Stimulated activated CD4-positive, alpha-beta T cell treated with anti-CD3 and anti-CD28 coated beads, Interleukin-4, amount 100 ng/mL, for 48 hours (primary cell): ENCODE measurements at places on chromosomes 2 and 18.

- no peak for DNase-seq
These were observed 71.9 kb downstream of the ALPK2 start for GRCh38 chr18:58557008-58557435.

DNA sequence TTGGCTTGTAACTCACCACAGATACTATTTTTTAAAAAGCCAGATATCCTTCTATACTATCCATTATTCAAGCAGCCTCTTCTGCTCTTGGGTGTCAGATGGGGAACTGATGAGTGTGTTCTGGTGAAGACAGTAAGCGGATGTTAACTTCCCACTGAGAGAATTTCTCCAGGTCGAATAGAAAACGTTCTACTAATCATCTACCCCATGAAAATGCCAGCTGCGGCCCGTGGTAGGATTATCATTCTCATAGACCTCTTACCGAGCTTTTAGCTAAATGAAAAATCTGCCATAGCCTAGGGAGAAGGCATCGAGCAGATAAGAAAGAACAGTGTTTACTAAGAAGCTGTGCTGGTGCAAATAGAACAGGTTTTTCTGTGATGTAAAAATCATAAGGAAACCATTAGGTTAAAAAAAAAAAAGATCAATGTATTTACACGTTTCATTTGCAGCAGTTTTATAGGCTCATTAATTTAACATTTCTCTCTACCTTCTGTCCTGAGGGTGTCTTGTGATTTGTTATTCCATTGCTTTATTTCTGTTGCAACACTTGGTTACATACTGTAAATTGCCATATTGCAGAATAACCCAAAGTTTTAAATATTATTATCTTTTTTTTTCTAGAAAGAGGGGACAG, 1521.5 kb upstream of the ZEB2 start:
- no peak for DNase-seq

- no peak for DNase-seq
These were observed 12.5 kb downstream of the RASGRP3 start for GRCh38 chr2:33488715-33489540.

DNA sequence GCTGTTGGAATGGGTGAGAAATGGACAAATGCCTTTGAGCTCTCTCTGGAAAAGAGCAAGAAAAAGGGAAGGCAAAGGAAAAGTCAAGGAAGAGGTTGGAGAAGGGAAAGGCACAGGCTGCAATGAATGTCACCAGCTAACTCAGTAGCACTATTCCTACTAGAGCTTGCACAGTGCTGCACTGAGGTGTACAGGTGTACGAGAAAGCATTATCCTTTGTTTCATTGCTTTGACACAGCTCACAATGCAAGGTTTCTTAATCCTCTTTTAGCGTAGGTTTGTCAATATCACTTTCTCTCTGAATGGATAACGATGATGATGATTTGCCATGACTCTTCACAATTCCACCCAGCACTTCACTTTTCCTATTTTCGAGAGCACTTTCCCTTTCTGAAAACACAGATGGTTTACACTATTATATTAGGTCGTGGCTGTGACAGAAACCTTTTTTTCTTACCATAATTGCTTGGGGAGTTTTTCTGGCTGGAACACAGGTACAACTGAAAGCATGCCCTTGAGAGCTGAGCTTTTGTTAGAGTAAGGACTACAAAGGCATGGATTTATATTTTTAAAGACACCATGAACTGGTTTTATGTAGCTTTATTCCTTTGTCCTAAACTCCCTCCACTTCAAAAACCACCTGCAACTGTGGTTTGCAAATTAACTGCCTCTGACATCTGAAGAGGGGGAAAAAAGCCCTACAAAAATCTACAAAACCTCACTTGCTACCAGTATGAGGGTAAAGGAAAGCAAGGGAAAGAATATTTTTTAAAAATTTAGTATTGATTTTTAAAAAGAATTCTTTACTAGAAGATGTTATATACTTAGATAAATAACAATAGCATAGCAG, 265.5 kb downstream of the TGIF1 start:
- no peak for DNase-seq

- DNase-seq: no peak
These were observed 777 bp upstream of the RAB17 start for GRCh38 chr2:237591141-237591881.

- DNase-seq: no peak
These were observed 11.8 kb upstream of the ZFP36L2 start for GRCh38 chr2:43238176-43238575.

DNA sequence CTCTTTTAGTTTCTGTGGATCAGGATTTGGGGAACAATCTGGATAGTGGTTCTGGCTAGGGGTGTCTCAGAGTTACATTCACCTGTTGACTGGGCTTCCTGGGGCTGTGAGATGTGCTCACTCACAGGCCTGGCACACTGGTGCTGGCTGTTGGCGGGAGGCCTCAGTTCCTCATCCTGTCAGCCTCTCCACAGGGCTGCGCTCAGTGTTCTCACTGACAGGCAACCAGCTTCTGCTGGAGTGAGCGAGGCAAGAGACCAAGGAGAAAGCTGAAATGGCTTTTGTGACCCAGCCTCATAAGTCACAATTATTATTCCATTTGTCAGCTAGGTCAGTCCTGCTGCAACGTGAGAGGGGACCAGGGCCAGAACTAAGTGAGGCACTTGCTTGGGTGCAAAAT, 180.6 kb upstream of the GLI2 start:
- DNase-seq: no peak

DNA sequence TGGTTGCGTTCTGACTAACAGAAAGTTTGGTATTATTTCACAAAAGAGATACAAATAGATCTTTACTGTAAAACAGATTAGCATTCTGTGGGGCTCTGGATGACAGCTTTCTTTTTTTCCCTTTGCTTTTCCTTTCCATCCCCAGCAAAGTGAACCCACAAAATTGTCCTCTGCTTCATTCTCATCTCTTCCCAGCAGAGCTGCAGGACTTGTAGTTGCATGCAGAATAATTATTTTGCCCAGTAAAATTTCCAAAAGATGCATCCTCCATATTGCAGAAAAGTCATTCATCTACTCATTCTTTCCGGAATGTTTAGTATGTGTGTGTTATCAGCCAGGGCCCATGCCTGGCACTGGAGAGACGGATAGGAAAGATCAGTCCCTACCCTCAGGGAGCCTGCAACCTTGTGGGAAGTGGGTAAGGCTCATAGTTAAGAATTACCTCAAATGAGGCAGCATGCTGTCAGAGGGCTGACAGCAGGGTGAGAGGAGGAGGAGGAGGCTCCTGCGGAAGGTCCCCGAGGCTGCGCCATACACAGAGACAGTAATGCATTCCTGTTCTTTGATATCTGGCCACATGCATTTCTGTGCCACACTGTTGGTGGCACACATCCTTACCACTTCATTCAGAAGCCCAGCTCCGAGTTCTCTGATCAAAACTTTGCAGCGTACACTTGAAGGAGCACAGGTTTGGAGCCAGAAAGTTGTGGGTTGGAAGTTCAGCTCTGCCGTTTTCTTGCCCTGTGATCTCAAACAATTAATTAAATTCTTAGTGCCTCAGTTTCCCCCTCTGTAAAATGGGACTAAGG, 225.4 kb downstream of the MYCN start:
- no peak for DNase-seq

- no peak for DNase-seq
These were observed 15.7 kb upstream of the CDH7 start for GRCh38 chr18:65735155-65735554.

DNA sequence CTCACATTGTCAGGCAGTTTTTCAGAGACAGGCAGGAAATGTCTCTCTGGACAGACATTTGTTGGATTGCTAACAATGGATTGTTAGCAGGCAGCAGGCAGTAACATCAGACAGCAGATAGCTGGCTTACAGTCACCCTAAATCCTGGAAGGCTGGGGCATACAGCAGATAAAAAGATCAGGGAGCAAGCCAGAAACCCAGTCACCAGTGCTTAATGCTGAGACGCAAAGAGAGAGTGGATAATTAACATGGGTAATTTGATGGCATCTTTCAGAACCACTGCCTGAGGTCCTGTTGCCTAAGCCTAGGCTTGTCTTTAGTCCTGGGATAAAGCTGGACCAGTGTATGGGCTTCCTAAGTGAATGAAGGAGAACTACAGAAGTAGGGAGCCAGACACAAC, 22.4 kb downstream of the MC4R start:
- no peak for DNase-seq

DNA sequence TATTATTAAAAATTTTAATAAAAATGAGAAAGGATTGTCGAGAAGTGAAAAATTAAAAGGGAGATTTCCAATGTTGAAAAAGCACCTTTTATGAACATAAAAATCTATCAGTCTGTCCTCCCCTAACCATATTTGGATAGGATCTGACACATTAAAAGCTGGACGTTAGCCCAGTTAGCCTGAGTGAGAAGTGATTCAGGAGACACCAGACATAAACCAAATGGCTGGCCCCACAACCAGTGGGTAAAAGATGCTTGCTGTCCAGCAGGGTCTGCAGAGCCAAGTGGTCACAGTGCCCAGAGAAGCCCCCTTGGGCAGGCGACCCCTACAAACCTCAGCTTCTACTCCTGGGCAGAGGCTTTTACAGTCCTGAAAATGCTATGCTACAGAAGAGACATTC, 253.8 kb upstream of the LYPD1 start:
- DNase-seq: no peak

GRCh38 chr2:15293262-15293937, 267.7 kb downstream of the NBAS start:
- no peak for DNase-seq

- DNase-seq: no peak
These were observed 535.7 kb downstream of the DCC start for GRCh38 chr18:52875725-52876124.

DNA sequence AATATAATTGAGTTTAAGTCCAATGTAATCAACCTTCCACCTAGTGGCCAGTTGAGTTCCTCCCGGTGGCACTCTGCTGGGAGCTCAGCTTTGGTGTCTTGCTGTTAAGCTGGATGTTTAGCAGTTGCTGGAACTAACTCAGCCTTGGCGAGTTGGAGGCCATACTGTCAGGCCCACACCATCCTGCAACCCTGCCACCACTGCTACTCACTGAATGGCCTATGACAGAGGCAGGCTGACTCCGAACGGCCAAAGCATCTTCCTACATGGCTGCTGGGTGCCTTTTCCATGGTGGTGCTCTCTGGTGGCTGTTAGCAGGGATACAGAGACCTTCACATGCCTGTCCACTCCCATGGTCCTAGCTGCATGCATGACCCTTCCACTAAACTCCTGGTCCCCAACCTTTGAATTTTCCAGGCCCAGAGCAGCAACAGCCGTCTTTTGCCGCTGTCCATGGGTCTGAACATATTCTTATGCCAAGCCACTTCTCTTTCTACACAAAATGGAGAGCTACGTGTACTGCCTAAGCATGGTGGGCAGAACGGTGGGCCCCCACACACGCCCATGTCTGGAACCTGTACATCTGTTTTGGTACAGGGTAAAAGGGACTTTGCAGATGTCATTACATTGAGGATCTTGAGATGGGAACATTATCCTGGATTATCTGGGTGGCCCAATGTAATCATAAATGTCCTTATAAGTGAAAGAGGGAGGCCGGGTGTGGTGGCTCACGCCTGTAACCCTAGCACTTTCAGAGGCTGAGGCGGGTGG, 15.0 kb upstream of the TRAF3IP1 start:
- DNase-seq: no peak

DNA sequence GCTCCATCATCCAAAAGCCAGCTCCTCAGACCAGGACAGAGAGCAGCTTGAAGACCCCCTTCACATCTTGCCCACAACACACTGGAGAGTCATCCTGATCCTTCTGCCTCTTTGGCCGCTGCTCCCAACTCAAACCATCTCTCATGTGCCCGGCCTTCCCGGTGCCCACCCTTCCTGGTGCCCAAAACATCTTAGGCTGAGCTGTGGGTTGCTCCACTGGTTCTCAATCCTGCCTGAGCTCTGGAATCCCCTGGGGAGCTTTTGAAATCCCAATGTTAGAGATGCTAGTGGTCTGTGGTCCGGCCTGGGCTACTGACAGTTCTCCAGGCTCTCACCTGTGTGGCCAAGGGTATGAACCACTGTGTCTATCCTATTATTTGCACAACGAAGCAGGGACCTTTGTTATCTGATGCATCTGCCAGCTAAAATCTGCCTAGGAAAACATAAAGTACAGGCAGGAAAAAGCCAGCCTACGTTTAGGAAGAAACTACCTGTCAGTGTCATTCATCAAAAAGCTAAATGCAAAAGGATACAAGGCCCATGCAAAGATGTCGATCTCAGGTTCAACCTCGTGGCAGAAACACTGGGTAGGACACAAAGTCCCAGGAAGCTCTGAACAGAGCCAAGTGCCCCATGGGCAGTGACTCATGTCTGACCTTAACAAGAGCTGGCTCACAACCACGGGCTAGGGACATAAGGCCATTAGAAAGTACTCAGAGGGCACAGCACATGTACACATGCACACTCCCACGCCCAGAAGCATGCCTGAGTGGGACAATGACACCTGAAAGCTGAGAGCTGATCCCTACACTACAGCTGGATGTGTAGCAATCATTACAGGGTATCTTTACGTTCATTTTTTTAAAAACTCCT, 30.8 kb downstream of the TBC1D8 start:
- DNase-seq: no peak

DNA sequence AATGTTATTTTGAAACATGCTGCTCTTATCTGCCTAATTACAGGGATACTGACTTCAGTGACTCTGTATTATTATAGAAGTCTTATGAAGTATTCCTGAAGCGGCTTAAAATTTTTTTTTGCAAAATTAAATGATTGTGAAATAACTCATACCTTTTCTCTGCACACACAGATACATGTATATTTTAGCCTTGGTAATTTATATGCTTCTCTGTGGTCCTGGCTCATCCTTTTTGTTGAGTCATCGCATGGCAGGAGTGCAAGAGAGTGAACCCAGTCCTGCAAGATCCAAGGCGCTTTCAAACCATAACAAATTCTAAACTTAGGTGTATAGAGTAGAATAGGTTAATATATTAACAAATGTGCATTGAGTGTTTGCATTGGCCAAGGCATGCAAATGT, 8.6 kb downstream of the CCNT2 start:
- no peak for DNase-seq

DNA sequence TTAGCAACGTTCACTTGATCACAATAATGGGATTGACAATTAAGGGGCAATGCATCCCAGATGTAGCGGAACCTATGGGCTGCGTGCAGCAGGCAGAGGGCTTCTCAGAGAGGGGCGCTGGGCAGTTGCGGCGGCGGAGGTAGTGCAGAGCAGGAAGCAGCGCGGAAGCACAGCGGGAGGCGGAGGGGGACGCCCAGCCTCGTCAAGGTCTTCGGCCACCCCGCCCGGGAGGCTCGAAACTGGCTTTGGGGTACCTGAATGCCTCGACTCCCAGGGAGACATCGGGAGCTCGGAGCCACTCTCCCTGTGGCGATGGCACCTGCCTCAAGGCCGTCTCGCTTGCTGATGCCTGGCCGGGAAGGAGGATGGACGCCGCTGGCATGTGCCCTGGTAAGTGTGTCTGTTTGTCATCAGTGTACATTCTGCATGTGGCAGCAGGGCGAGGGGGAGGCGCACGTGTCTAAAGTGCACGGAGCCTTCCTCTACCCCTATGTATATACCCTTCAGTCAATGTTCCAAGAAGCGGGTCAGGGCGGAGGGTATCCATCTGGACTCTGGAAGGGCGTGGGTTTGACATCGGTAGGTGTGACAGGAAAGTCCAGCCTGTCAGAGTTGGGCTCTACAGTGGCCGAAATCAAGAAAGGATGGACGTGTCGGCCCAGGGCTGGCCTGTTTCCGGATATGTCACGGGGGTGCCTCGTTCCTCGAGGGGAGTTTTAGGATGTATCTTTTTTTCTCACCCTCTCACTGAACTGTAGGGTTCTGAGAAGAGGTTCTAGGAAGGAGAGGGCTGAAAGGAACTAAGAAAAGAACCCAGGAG, 7.5 kb upstream of the SP9 start:
- DNase-seq: no peak
